Activated naive CD4-positive, alpha-beta T cell treated with anti-CD3 and anti-CD28 coated beads for 36 hours (primary cell): ENCODE measurements at places on chromosomes 16 and 17. TPM values are rescaled to one million over a fixed set of nuclear protein-coding genes. Genes with fewer than 3 reads are reported as not detected.

MMP28 gene
- 0.19 TPM for total RNA-seq

SLC52A1 gene
- total RNA-seq: 0.12 TPM

CTRL gene
- 1.5 TPM for total RNA-seq

MYOCD gene
- total RNA-seq: not detected

OSGIN1 gene
- total RNA-seq: 0.86 TPM

PDILT gene
- not detected for total RNA-seq

DNA sequence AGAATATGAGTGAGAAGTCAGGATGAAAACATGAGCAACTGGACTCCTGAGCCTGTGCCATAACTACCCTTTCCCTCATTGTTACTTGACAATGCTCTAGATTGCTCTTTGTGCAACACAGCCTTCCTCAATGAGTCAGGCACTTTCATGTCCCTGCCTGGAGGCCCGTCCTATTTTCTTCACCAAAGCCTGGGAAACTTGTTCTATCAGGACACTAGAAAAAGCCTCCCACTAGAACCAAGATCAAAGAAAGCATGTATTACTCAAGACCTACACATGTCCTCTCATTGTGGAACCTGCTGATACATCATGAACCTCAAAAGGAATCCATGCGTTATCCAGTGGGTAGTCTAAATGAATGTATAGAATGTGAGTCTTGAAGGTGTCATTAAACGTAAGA lies 624.5 kb downstream of the TOX3 start:
- DNase-seq: no peak

DNA sequence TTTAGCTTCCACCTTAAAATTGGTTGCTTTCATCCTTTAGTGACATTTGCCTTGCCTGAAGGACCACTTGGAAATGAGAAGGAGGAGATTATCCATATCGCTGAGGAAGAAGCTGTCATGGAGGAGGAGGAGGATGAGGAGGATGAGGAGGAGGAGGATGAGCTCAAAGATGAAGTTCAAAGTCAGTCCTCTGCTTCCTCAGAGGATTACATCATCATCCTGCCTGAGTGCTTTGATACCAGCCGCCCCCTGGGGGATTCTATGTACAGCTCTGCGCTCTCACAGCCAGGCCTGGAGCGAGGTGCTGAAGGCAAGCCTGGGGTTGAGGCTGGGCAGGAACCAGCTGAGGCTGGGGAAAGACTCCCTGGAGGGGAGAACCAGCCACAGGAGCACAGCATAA lies 11.5 kb upstream of the TMEM106A start:
- peak; percentile 17 for DNase-seq

GRCh38 chr17:45143767-45144198 lies 4.5 kb upstream of the HEXIM1 start:
- peak; percentile 48 for DNase-seq

GRCh38 chr16:13510425-13511151 lies 409.4 kb upstream of the ERCC4 start:
- no peak for DNase-seq

GRCh38 chr16:54216268-54216667 lies 70.3 kb downstream of the IRX3 start:
- no peak for DNase-seq

DNA sequence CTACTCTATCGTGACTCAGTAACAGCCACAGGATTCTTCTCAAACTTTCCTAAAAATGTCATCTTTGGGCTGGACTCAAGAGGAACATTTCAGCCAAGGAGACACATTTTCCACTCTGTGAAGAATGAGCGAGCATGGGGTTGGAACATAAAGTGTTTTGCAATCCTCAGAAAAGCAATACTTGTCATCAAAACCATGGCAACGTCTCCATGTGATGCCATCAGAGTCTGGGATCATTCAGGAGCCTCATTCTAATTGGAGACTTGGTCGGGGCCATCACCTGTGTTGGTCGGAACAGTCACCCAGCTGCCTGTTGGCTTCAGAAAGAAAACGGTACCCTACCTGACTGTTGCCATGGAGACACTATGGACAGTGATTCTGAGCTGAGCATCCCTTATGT lies 25.5 kb downstream of the MYOCD start:
- no peak for DNase-seq

DNA sequence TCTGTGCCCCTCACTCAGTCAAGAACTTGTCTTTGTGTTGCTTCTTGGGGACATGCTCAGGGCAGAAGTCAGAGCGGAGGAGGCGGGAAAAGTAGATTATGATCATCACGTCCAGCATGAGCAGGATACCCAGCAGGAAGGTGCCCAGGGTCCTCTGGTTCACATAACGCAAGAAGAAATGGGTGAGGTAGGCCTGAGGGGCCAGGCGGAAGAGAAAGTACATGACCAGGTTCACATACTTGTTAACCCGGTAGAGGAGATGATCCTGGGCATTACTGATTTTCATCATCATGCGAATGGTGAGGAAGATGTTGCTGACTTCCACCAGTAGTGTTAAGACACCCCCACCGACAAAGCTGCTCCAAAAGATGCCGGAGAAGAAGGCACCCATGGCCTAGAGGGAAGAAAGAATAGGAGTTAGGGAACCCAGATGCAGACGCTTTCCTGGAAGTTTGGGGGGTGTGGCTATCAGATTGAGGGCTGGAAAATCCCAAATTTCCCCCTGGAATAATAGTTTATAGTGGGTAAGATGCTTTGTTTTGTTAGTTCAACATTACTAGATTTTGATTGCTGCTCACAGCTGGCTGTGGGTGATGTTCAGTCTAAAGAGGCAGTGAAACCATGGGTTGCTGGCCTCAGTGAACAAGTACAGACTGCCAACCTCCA lies 1.4 kb downstream of the TLCD1 start:
- peak; percentile 42 for DNase-seq

DNA sequence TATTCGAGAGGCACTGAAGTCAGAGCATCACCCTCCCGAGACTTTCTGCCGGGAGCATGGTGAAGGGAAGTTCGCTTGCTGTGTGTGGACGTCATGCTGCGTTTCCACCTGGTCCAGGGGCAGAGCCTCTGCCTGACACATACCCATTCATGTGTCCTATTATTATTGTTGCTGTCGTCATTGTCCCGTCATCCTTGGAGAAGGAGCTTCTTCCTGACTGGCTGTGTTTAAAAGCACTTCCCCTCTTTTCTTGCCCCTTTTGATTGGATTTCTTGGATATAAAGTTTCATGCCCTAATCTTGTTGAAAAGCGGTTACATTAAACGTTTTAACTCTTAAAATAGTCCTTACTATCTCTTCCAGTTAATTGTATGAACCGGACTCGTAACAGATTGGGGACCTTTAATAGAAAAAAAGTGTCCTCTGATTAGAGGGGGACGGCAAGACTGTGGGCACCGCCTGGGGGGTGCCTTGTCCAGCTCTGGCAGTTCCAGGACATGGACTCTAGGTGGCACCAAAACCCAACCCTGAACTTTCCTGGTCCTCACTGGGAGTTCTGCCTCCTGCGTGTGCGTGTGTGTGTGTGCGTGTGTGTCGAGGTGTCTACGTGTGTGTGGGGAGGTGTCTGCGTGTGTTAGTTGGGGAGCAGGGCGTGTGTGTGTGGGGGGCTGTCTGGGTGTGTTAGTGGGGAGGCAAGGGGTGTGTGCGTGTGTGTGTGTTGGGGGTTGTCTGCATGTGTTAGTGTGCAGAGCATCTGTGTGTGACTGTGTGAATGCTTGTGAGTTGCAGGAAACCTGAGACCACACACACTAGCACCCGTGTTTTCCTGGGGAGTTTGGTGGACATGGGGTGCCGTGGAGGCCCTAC lies 133.3 kb upstream of the CIBAR2 start:
- DNase-seq: peak; percentile 61

DNA sequence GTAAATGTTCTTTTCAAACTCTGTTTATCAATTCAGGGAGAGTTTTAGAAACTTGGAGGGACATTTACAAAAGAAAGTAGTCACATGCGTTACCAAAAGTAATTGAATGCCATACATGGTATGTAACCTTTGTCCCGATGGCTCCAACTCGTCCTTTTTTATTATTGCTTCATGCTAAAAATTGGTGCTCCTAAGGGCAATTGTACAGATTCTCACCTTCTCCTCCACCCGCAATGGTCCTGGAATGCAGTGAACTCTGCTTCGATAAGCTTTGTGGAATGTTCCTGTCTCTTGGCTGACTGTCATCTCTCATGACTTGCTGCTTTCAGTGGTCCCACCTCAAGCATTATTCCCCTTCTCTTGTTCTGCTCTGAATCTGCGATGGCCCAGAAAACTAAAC lies 20.9 kb downstream of the GNAO1 start:
- no peak for DNase-seq

DNA sequence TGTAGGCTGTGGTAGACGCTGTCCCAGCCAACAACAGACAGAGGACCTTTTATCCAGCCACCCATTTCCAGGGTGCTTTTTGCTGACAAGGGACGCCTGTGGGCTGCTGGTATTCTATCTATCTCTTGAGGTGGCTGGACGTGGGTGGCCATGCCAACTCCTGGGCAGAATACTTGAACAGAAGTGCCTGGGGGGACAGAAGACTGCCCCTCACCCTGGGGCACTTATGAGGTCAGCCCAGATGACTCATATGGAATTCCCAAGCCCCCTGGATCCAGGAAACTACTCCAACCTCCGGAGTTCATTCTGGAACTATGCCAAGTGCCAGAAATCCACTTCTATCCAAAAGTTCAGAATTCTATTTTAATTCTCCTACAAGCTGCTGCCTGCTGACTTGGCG lies 61.3 kb downstream of the CDRT4 start:
- DNase-seq: no peak

- DNase-seq: no peak
These were observed 61.6 kb downstream of the RGS9 start for GRCh38 chr17:65198653-65199382.

DNA sequence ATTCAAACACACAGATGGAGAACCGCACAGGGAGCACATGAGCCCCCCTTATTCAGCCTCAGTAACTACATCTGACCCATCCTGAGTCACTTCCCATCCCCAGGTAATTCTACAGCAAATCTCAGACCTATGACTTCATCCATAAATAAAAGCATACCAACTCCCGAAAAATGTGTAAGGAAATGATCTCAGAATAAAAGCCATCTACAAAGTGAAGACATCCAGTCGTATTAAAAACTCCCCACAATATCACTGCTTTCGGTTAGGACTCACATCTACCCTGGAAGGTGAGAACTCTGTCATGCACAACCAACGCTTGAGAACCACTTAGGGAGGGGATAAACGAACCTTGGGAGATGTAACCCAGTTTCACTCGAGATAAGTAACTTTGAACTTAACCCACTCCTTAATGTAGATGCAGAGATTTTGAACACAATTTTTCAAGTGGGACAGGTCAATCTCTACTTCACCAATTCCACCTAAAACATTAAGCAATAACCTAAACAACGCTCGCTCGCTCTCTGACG lies 1.3 kb downstream of the USP36 start:
- peak; percentile 32 for DNase-seq

- no peak for DNase-seq
These were observed 1.2 kb upstream of the PROCA1 start for GRCh38 chr17:28712705-28713415.

DNA sequence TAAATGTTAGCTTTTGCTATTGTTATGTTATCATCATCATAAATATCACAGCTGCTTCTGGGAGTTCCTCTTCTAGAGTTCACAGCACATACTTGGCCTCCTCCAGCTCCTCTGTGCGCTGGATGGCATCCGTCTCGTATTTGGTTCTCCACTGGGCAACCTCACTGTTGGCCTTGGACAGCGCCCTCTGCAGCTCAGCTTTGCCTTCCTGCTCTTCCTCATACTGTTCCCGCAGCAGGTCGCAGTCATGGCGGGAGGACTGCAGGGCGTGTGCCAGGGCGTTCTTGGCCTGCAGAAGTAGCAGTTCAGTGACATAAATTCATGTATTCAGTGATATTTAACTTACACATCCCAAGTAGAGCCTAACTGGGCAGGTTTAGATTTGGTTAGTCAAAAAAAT lies 23.4 kb downstream of the MYH8 start:
- no peak for DNase-seq

DNA sequence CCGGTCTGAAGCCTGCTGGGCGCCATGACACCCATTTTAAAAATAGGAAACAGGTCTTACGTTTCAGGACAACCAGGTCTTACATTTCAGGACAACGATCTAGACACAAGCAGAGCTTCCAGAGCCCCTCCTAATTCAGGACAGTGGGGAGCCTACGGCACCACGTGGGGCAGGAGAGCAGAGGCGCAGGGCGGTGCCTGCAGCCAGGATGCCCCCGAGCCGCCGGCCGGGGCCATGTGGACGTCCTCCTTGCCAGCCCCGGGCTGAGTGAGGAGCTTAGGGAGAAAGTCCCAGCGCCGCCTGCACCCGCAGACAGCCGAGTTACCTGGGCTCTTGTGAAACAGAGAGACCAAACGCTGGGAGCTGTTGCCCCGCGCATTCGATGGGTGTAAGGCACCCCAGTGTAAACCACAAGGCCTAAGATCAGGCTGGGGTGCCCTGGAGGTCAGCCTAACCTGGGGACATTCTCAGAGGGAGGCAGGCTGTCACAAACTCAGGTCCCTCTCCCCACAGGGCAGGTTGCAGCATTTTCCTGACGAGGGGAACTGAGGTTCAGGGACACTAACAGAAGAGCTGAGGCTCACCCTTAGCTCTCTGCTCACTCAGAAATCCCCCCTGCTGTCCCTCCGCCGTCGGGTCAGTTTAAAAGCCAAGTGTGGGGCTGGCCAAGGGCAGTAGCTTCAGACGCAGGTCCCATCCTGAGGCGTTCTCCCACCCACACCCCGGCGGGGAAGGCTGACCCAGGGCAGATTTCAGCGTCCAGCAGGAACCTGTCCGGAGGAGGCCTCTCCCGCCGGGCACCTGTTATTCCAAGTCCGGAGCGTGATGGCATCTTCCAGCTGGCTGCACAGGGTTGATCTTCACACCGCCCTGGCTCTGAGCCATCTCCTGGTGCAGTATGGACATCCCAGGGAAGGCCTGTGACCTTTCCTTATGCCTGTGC lies 1.8 kb upstream of the NOTUM start:
- DNase-seq: no peak

- no peak for DNase-seq
These were observed 1.2 kb downstream of the GSG1L start for GRCh38 chr16:28062261-28062846.

DNA sequence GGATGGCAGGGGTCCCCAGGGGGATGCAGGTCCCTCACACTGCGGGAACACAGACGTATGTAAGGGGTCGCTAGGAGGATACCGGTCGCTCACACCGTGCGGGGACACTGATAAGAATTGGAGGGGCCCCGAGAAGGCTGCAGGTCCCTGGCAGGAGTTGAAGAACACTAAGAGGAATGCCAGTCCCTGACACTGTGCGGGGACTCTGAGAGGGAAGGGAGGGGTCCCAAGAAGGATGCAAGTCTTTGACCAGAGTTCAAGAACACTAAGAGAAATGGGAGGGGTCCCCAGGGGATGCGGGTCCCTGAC lies 510 bp downstream of the ERCC4 start:
- no peak for DNase-seq

DNA sequence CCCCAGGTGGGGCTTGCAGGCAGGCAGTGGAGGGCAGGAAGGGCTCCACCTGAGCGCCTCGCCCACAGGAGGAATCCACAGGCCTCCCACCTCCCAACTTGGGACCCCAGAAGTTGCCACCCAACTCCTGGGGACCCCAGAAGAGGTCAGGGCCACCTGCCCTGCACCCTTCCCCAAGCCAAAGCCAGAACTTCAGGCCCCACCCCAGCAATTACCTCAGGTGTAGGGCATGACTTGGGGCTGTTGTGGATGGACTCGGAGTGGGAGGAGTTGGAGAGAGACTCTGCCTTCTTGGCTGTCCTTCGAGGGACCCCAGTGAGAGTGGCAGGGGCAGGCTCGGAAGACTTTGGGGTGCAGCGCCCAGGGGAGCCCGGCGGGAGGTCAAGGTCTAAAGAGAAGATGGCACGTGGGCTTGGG lies 10.5 kb downstream of the TSPOAP1 start:
- peak; percentile 4 for DNase-seq

- no peak for DNase-seq
These were observed 356.3 kb upstream of the TNRC6C start for GRCh38 chr17:77602062-77602746.
